ENCODE measurements at places on chromosomes 3 and 15.

GRCh38 chr3:149091983-149092382 lies 5.7 kb upstream of the HLTF start:
- no peak for DNase-seq

DNA sequence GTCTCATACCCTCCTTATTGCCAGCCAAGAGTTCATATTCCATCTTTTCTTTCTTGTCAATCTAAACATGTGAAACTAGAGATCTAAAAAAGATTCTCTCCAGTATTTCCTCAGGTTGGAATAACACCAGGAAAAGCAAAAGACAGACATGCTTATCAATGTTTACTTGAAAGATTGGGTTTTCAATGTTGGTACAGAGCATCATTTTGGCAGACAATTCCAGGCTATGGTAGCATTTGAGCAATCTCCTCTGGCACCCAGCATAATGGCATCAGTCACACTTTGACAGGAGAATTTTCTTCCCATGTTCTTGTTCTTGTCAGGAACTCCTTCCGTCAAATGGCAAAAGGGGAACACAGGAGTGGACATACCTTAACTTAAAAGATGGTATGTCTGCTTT lies 61.0 kb upstream of the RARB start:
- no peak for DNase-seq

DNA sequence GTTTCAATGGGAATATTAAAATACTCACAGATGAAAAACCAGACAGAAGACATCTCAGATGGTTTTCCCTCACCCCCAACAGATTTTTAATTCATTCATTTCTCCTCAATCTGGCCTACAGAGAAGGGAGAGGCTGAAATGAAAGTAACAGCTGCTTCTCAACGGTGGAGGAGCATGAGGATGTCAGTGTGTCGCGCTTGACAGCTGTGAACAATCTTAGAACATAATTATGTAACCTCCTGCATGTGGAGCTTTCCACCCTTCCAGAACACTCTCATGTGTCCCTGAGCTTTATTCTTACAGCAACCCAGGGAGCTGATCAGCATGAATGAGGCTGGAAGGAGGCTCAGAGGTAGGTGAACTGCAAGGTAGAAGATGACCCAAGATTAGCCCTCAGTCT lies 52.7 kb downstream of the MB21D2 start:
- no peak for DNase-seq

DNA sequence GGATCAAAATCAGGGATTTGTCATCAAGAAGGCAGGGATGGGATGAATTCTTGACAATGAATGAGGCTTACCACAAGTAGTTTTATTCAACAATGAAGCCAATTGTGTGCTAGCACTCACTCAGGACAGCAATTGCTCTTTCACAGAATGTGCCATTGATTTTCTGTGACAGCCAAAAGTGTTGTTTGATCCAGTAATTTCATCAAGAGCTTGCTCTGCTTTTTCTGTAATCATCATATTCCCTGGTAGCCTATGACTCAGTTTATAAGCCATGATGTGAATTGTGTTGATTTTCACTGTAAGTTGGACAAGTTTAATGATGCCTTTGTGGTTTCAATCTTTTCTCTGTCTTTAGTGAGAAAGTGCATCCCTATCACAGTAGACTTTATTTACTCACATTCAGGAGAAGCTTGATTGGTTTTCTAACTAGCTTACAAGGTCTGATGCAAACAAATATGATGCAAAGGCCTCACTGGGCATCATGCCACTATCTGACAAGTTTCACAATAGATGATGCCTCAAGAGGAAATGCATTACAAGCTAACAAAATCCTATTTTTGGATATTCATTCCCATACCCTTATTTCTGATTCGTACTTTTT lies 13.6 kb upstream of the CSRNP1 start:
- DNase-seq: no peak

GRCh38 chr3:3646934-3647333 lies 152.3 kb upstream of the LRRN1 start:
- DNase-seq: no peak

DNA sequence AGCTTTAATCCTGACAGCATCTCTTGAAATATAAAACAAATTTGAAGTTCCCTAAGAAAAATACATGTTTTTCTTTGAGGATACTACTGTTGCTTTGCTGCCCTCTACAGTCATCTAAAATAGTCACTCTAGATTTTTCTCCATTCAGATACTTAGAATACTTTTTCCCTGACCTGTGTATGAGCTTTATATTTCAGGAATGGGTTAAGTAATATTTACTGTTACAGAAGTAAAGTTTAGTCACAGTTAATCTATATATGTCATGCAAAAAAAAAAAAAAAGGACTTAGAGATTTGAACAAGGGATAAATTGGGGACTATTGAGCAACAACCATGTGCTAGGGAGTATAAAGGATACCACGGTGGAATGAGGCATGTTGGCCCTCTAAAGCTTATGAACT lies 8.8 kb downstream of the NECTIN3 start:
- no peak for DNase-seq

Data from kidney epithelial cell (primary cell).